ENCODE measurements at places on chromosomes 3 and 15.

GRCh38 chr3:73389928-73390327 lies 234.8 kb downstream of the PDZRN3 start:
- no peak overlapping the region for H3K4me3 ChIP-seq
- H3K4me1 ChIP-seq: no peaks in the 10 kb centered on the region
- H3K27ac ChIP-seq: no peak overlapping the region

- DNase-seq: no peak
- no peaks in the 10 kb centered on the region for H3K27me3 ChIP-seq
- peaks cover 20% of the 10 kb centered on the region for H3K36me3 ChIP-seq
Observed at GRCh38 chr3:51361746-51362145, 23.3 kb upstream of the MANF start.

DNA sequence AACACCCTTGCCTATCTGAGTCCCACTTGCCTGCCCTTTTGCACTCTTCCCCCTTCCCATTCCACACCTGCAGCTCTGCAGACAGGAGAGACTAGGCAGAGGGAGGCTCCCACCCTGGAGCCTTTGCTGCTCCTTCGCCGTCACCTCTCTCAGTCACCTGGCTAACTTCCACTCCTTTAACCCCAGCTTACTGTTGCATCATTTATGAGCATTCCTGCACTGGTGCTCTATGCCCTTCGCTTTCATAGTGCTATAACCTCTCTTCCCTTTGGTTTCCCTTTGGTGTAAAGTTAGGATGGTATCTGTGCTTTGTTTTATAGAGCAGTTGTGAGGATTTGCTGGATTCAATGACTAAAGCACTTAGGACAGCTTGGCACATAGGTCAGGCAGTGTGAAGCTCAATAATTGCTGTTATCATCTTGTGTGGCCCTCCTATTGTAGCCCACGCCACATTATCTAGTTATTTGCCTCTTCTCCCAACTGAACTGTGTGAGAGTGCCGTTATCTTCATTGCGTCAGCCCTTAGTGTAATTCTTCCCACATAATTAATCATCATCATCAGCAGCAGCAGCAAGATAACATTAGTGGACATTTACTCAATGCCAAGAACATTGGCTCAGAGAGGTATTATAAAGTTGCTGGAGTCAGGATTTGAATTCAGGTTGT lies 253.9 kb downstream of the CACNA2D3 start:
- H3K36me3 ChIP-seq: no peaks in the 10 kb centered on the region
- H3K4me3 ChIP-seq: no peak overlapping the region
- DNase-seq: no peak
- no peaks in the 10 kb centered on the region for H3K27me3 ChIP-seq
- no peaks in the 10 kb centered on the region for H3K4me1 ChIP-seq

DNA sequence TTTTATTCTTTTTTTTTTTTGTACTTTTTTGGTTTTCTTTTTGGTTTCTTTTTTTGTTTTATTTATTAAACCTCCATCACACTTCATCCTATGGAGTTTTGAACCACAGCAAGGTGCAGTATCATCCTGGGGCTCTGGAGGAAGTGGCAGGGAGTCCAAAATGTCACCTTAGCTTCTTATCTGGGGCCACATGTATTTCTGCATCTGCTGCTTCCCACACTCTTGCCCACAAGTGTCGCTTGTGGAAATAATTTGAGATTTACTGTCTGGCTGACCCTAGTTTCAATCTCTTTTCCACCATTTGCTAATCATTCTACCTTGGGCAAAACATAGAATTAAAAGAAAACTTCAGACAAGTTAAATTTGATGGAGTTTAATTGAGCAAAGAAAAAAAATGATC lies 6.4 kb downstream of the OPA1 start:
- no peaks in the 10 kb centered on the region for H3K36me3 ChIP-seq
- no peaks in the 10 kb centered on the region for H3K4me1 ChIP-seq
- no peaks in the 10 kb centered on the region for H3K27me3 ChIP-seq

- no peak overlapping the region for H3K27ac ChIP-seq
- no peaks in the 10 kb centered on the region for H3K4me1 ChIP-seq
- no peaks in the 10 kb centered on the region for H3K27me3 ChIP-seq
- DNase-seq: no peak
- no peaks in the 10 kb centered on the region for H3K36me3 ChIP-seq
- H3K4me3 ChIP-seq: no peak overlapping the region
Observed at GRCh38 chr15:101347454-101347853, 52.4 kb upstream of the SNRPA1 start.

DNA sequence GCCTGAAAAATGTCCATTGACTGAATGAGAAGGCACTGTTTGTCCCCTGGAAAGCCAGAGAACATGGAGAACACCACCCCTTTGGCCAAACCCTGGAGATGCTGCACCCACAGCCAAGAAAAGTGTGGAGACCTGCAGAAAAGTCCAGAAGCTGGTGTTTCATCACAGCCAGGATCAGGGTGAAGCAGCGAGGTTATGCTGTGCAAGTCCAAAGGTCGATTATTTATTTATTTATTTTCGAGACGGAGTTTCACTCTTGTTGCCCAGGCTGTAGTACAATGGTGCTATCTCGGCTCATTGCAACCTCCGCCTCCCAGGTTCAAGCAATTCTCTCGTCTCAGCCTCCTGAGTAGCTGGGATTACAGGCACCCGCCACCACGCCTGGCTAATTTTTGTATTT lies 5.5 kb upstream of the CTSH start:
- no peaks in the 10 kb centered on the region for H3K36me3 ChIP-seq
- H3K4me1 ChIP-seq: peaks cover 7% of the 10 kb centered on the region
- no peak overlapping the region for H3K4me3 ChIP-seq
- no peak for DNase-seq
- H3K27me3 ChIP-seq: no peaks in the 10 kb centered on the region
- H3K27ac ChIP-seq: no peak overlapping the region

- no peak for DNase-seq
- H3K4me1 ChIP-seq: no peaks in the 10 kb centered on the region
- no peak overlapping the region for H3K27ac ChIP-seq
Observed at GRCh38 chr3:88334187-88334868, 184.6 kb downstream of the C3orf38 start.

DNA sequence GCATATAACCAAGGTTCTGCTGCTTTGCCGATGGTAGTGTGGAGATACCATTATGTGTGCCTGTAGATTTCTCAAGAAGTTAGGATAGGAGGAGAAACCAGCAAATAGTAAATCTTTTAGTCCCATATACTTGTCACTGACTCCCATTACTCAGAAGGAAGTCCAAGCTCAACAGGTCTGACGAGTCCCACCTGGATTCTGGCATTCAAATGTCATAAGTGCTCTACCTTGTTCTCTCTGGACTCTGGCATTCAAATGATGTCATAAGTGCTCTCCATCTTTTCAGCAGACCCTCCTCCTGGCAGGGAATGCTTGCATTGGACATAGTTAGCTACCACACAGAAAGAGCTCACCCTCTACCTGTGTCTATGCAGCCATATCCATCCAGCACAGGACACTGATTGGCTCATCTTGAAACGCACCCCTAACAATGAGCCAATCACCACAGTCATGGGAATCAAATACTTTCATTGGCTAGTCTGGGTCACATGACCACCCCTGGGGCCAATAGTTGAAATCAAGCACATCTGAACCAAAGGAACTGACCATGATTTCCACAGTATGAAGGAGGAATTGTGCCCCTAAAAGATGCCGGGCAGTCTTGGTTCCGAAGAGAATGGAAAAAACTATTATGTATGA lies 205.0 kb upstream of the ADAMTS9 start:
- DNase-seq: peak; percentile 88
- H3K36me3 ChIP-seq: no peaks in the 10 kb centered on the region
- no peak overlapping the region for H3K27ac ChIP-seq
- no peak overlapping the region for H3K4me3 ChIP-seq
- H3K27me3 ChIP-seq: no peaks in the 10 kb centered on the region

GRCh38 chr3:60309539-60310268 lies 941.5 kb downstream of the FHIT start:
- no peak for DNase-seq
- H3K4me3 ChIP-seq: no peak overlapping the region
- no peaks in the 10 kb centered on the region for H3K27me3 ChIP-seq
- H3K4me1 ChIP-seq: no peaks in the 10 kb centered on the region
- H3K36me3 ChIP-seq: no peaks in the 10 kb centered on the region

GRCh38 chr3:107829185-107829584 lies 261.6 kb downstream of the CD47 start:
- no peak overlapping the region for H3K27ac ChIP-seq
- H3K4me3 ChIP-seq: no peak overlapping the region
- peaks cover 3% of the 10 kb centered on the region for H3K4me1 ChIP-seq
- DNase-seq: no peak
- no peaks in the 10 kb centered on the region for H3K27me3 ChIP-seq

DNA sequence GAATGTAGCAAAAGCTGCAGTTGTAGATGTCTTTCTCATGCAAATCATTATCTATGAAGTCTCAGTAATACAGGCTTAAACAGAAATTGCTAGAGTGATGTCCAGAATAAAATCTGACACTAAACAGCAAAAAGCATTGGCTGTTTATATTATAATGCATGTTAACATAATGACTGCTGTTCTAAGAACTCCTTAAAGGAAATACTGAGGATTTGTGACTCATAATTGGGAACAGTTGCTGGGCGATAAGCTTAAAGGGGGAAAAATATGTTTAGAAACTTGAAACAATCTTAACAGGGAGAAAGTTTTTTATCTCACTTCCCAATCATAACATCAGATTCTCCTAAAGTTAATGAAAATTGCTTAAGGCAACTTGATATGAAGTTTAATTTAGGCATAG lies 17.5 kb downstream of the TIPARP start:
- H3K36me3 ChIP-seq: peaks cover 2% of the 10 kb centered on the region
- DNase-seq: no peak
- no peaks in the 10 kb centered on the region for H3K27me3 ChIP-seq
- no peaks in the 10 kb centered on the region for H3K4me1 ChIP-seq
- no peak overlapping the region for H3K27ac ChIP-seq
- no peak overlapping the region for H3K4me3 ChIP-seq

DNA sequence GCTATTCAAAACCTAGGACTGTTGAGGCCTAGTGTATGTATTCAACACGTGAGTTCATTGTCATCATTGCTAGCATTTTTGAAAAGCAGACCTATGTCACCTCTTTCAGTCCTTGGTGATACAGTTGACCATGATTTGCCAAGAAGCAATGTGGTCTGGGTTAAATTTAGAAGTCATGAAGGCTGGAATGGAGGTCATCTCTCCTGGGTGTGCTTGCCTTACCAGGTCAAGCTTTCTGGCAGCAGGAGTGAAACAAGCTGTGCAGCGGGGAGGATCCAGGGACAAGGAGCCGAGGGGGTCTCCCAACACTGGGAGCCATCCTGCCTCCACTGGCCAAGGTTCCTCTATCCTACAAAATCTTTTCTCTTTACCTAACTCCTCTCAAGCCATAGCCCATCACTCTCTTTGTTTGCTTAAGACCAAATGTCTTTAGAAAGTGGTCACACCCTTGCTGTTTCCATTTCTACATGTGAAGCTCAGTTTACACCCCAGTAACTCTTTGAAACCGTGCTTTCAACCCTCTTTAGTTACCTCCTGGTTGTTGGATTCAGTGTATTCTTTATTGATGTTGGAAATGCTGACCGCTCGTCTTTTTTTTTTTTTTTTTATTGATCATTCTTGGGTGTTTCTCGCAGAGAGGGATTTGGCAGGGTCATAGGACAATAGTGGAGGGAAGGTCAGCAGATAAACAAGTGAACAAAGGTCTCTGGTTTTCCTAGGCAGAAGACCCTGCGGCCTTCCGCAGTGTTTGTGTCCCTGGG lies 40.0 kb downstream of the SLC28A2 start:
- H3K4me1 ChIP-seq: no peaks in the 10 kb centered on the region
- no peaks in the 10 kb centered on the region for H3K36me3 ChIP-seq
- H3K27ac ChIP-seq: no peak overlapping the region
- DNase-seq: no peak
- no peaks in the 10 kb centered on the region for H3K27me3 ChIP-seq

DNA sequence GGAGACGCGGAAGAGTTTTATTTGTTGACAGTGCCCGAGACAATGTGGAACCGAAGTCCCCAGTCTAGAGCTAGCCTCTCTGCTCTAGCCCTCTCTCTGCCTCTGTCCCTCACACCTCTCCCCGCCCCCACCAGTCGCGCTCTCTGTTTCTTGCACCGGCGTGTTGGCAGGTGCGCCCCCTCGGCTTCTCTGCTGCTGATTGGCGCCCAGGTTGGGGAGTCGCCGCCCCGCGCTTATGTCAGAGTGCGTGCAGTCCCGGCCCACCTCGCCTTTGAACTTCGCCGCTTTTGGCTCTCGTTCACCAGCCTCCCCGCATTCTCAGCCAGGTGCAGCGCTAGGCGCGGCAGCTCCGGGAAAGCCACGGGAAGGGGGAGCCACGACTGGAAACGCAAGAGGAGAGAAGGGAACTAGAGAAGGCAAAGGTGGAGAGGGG lies at the start of gene SOX14:
TSS of gene SOX14 (plus strand) at position 315 of the 433 bp plus-strand sequence. CDS start 470 bp downstream, outside the sequence.
- peak; percentile 28 for DNase-seq
- peaks cover 86% of the 10 kb centered on the region for H3K27me3 ChIP-seq
- H3K4me1 ChIP-seq: peaks cover 36% of the 10 kb centered on the region

GRCh38 chr3:98580401-98581386 lies 12.7 kb downstream of the CPOX start:
- no peak overlapping the region for H3K27ac ChIP-seq
- no peak overlapping the region for H3K4me3 ChIP-seq
- H3K27me3 ChIP-seq: no peaks in the 10 kb centered on the region
- no peak for DNase-seq

DNA sequence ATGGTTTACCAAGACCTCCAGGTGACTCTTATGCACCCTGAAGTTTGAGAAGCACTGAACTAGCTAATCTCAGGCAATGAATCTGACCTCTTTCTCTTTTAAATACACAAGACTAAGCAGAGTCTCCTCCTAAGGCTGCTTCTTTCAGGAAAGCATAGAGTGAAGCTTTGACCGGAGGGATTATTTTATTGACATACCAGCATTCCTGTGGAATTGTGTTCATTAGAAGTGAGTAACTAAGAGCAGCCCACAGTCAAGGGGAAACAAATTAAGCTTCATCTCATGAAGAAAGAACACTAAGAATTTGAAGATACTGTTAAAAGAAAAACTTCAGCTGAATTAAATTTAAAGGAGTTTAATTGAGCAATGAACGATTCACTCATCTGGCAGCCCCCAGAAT lies 963.5 kb downstream of the NTRK3 start:
- no peak overlapping the region for H3K27ac ChIP-seq
- no peak overlapping the region for H3K4me3 ChIP-seq
- no peak for DNase-seq

GRCh38 chr15:92040350-92040749 lies 186.8 kb downstream of the SLCO3A1 start:
- no peak for DNase-seq
- H3K36me3 ChIP-seq: no peaks in the 10 kb centered on the region
- no peaks in the 10 kb centered on the region for H3K4me1 ChIP-seq

DNA sequence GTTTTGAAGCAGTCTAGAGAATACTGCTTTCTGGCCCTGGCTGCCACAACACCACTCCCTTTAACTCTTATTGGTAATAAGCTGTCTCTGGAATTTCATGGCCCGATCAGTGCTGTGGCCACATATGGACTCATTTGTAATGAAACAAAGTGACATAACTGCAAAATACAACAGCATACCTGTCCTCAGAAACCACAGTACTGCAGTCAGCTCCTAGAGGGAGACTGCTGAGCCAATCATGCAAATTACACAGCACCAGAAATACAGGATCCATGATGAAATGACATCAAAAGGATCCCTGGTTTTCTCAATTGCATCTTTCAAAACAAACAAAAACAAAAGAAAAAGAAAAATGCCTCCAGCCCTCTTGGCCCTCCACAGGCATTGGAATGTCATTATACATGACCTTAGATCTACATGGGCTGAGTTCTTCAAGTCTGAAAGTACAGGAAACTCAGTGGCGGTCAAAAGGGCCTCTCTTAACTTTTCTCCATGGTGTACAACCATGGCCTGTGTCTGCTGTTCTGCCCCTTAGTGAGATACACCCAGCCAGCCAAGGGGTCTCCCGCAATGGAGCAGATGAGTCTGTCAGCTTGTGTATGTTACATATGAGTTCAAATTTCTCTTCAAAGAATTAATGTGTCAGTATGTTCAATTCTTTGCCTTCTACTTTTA lies 24.9 kb upstream of the KBTBD12 start:
- H3K27ac ChIP-seq: peak overlapping the region; percentile 64
- peaks cover 4% of the 10 kb centered on the region for H3K4me1 ChIP-seq
